ENCODE measurements at places on chromosomes 12 and 14.

DNA sequence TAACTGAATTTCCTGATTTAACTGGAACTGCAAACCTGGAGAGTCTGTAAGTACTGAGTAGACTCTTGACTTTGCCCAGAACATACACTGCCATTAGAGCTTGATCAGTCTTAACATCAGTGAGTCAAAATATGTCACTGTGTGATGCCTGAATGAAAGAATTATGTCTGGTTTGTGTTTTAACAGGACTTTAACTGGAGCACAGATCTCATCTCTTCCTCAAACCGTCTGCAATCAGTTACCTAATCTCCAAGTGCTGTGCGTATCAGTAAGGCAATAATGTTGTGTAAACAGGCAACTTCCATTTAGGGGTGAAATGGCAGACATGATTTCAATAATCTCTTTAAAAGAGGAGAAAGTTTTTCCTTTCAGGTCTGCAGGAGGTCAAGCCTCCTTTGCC lies 97.0 kb downstream of the ZFC3H1 start:
- no peak for DNase-seq

GRCh38 chr12:11553871-11554533 lies 95.5 kb upstream of the ETV6 start:
- DNase-seq, result peak; percentile 16

- peak; percentile 47 for DNase-seq
Observed at GRCh38 chr14:96098309-96098998, 59.3 kb downstream of the C14orf132 start.

GRCh38 chr14:68795597-68796417 lies 2.9 kb upstream of the ZFP36L1 start:
- DNase-seq, result peak; percentile 25

- DNase-seq, result no peak
Observed at GRCh38 chr12:28618772-28619171, 428.5 kb downstream of the CCDC91 start.

DNA sequence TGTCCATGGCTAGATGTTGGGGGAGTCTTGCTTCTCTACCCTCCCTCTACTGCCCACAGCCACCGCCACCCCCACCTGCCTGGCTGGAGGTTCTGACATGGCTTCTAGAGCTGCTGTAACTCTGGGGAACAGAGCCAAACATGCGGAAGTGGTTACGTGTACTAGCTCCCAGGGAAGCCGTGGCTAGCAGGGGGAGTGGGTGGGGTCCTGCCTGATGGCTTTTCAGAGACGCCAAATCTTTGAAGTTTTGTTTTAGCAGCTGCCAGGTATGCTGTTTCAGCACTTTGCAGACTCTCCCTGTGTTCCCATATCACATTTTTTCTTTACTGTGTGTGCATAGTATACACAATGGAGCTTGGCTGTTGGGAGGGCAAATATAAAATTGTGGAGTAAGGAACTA lies 150.3 kb downstream of the TGFB3 start:
- DNase-seq, result peak; percentile 58

DNA sequence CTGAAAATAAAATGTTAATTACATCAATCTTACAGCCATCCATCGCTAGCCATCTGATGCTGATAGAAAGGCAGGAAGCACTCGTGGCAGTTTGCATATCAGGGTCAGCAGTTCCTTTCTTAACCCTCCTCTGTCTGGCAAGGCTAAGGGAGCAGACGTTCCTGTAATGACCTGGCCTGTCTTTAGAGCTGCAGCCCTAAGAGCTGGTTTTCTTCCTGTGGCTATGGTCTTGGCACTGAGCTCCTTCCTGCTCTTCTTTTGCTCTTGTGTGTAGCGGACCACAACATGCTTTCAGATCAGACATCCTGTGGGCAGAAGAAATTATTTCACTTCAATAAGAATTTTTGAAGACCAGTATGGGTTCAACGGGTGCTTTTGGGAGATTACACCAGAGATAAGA lies 170.4 kb downstream of the DAD1 start:
- DNase-seq, result no peak

DNA sequence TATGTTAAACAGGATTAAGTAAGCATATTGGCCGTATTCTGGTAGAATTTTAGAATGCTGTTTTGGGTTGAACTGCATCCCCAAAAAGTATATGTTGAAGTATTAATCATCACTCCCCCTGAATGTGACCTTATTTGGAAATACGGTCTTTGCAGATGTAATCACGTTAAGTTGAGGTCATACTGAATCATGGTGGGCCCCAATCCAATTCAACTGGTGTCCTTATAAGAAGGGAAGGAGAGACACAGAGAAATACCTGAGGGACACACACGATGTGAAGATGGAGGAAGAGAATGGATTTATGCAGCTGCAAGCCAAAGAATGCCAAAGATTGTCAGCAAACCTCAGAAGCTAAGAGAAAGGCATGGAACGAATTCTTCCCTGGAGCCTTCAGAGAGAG lies 268.6 kb downstream of the ITPR2 start:
- no peak for DNase-seq

GRCh38 chr14:52467515-52468266 lies 84.6 kb downstream of the TXNDC16 start:
- DNase-seq, result no peak

DNA sequence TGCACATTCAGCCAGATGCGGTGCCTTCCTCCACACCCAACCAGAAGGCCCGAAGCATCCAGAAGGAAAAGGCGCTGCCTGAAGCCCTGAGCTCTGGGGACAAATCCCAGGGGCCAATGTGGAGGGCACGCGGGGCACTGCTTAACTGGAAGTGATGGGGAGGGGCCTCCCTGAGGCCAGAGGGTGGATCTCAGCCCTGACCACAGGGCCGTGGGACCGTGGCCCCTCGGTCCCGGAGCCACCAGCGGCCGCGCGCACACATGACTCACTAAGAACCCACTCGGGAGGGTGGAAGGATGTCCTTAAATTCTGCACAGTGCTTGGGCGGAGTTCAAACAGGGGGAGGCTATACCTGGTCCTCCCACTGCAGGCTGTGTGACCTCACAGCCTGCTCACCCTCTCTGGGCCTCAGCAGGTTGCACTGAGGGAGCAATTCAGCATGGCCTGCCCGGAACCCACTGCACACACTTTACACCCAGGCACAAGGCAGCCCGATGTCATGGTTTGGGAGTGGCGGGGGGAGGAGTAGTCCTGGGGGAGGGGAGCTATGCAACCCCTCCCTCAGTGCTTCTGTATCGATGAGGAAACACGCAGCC lies 89.5 kb downstream of the RFLNA start:
- DNase-seq, result no peak

DNA sequence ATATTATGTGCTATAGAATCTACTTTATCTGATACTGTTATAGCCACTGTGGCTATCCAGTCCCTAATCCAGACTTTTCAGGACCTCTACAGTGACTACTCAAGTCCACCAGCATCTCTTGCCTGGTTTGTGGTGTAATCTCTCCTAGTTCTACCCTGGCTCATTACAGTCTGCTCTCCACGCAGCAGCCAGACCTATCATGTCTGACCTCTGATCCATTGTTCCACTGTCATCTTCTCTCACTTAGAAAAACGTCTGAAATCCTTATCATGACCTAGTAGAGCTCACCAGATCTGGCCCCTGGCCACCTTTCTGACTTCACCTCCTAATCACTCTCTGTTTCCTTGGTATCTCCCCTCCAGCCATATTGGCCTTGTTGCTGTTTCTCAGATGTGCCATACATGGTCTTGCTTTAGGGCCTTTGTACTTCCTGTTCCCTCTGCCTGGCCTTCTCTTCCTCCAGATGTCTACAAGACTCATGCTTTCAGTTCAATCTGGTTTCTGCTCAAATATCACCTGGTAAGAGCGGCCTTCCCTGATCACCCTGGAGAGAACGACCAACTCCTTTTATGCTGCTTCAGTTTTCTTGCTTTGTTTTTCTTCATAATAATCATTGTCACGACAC lies 475.5 kb downstream of the AACS start:
- DNase-seq, result no peak

DNA sequence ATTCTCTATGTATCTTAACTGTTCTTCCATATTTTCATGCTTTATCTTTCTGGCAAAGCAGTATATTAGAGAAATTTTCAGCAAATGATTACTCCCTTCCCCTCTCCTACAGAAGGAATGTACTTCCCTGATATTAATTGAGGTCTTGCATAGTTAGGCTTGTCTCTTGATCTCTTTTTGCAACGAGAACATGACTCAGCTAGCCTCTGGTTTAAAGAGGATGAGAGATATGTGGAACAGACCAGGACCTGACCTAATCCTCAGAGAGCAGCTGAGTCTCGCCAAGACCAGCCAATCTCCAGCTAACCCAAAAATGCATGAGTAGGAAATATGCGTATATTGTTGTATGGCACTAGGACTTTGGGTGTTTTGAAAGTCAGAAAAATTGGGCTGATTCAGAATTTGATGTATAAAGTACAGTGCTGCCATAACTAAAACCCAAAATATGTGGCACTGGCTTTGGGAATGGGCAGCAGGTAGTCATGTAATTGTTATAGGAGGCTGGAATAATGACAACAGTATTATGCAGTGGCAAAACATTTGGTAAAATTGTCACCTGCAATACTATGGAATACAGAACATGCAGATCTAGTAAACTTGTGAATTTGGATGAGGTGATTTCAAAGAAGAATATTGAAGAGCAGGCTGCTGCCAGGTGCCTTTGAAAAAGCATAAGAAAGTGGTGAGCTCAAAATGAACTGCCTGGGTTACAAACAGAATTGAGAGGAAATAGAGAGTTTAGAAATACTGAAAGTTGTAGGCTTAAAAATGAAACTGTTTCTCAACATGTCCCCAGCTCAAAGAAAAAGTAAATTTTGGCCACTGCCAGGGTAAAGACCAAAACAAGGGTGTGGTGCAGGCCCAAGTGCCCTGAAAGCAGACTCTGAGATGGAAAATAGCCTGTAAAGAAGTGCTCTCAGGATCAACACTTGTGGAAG lies 9.3 kb upstream of the USP15 start:
- DNase-seq, result no peak

DNA sequence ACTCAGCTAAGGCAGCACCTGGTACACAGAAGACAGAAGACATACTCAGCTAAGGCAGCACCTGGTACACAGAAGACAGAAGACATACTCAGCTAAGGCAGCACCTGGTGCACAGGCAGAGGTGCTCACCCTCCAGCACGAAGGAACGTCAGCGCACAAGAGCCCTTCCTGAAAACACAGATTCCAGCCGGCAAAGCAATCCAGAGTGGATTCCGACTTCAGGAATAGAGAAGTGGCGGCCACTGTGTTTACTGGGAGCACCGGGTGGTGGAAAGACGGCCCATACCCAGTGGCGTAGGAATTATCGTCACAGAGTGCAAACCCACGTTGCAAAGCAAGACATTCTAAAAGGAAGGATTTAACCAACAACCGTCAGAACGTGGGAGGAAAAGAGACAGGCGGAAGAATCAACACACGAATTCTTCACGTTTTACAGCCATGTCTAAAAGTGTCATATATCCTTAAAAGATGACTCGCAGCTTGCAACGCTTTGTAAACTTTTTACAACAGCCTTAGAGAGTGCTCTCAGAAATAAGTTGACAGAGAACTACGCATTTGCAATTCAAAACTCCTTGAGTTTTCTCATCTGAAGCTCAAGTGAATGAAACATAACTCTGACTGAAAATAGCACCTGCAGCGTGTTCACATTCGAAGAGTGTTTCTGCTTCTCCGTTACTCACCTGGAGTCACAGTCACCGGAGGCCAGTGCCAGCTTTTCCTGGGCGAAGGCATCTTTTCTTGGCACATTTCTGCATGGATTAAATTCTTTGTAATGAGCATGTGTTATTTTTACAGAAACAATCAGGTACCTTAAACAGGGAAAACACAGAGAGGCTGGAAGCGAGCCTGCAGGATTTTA lies 55.8 kb upstream of the GALNT9 start:
- DNase-seq, result no peak

DNA sequence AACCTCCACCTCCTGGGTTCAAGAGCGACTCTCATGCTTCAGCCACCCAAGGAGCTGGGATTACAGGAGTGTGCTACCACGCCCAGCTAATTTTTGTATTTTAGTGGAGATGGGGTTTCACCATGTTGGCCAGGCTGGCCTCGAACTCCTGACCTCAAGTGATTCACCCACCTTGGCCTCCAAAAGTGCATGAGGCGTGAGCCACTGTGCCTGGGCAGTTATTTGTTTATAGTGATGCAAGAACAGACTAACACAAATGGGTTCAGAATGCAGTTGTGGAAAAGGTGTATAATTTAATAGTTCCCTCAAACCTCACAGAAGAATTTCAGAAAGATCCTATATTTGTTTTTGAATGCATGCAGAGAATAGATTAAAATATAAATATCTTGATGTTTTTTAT lies 447.1 kb downstream of the ZFP36L1 start:
- no peak for DNase-seq

DNA sequence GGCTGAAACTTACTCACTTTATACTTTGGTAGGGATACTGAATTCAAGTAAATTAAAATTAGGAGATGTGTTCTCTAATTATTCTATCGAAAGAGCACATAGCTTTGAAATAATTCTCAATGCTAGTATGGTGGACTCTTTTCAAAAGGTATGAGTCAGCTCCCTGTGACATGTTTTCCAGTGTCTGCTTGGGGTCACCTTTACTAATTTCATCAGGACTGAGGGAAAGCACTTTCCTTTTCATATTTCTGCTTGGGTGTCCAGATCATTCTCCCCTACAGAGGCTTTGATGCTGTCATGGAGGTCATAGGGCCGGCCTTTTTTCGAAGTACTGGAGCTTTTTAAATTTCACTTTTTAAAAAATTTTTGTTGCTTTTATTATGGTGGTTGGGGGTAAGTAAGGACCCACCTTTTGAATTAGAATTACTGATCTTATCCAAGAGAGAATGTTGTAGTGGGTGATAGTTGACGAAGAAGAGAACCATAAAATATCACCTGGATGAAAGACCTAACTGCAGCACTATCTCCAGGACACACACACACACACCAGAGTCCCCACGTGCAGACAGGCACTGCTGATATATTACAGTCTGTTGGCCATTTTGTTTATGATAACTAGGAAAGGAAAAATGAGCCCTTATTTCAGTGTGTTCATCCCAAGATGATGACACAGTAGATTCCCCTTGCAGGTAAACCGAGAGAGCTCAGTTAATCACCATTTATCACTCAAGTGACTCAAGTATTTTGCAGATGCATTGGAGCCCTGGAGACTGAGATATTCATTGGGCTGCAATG lies 558.6 kb downstream of the DIO2 start:
- DNase-seq, result no peak

DNA sequence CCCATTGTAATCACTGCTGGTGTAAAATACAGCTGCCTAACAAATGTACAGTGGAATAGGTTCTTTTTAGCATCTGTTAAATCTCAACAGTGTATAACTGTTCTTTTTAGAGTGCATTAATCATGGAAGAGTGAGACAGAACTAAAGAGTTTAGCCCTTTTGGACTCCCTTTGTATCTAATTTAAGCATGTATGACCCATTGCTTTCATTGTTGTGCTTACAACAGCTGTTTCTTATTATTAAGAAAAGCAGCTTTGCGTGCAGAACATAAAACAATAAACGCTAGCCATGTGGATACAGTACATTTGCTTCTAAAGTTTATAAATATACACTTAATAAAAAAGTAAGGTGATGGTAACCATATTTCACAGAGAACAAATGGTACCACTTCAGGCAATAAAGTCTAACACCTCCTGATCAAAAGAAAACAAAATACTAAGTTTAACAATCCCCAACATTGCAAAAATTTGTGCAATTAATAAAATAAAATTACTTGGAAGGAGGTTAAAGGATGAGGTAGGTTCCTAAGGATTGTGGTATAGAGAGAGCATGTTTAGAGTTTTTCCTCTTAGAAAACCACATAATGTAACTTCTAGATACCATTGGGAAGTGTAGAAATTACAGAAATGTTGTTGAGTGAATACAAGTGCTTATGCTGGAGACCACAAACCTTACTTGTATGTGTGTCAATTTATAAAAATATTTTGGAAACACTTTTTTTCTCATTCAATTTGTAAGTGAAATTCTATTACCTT lies 448.7 kb downstream of the SLC6A15 start:
- no peak for DNase-seq
